ENCODE measurements at places on chromosomes 4 and X.

DNA sequence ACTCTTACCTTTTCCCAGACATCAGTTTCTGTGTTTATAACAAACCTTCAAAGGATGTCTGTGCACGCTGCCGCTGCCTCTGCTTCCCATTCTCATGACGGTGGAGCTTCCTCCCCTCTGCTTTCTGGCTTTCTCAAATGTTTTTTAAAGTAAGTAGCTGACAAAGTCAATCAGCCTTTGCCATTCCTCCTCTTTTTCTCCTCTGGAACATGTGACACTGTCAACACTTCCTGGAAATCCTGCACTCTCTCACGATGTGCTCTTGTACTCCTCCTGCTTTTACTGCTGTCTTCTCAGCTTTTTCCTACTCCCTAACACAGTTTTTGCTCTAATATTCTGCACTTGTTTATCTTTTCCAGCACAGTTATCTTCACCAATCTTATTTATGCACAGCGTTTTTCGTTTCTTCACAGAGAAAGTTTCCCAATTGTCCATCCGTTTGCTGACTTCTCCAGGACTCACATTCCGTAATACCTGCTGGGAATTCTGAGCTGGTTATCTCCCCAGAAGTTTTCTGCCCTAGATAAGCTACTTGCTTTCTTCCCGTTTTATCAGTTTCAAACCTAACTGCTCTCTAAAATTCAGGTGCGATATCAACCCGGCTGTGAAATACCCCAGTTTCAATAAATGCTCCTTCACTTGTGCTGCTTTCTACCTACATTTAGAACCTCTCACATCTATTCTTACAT lies 465.6 kb upstream of the AGA start:
- no peak for DNase-seq

DNA sequence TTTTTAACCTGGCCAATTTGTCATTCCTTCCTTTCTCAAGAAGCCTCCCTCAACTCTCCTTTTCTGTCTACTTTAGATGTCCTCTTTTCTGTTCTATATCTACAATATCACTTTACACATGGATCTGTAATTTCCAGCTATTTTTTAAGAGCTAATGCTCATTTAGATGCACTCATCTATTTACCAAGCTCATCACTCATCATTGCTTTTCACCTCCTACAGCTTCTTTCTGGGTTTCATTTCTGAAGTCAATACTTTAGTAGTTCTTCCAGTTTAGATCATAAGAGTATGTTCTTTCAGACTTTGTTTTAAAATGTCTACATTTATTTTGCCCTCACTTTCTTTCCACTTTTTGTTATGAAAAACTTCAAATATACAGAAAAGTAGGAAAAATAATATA lies 466.9 kb downstream of the MID1IP1 start:
- no peak for DNase-seq

- DNase-seq: no peak
Measured at GRCh38 chr4:80235451-80235850, 31.0 kb upstream of the FGF5 start.

GRCh38 chrX:19725641-19726040 lies 161.8 kb downstream of the SH3KBP1 start:
- no peak for DNase-seq

DNA sequence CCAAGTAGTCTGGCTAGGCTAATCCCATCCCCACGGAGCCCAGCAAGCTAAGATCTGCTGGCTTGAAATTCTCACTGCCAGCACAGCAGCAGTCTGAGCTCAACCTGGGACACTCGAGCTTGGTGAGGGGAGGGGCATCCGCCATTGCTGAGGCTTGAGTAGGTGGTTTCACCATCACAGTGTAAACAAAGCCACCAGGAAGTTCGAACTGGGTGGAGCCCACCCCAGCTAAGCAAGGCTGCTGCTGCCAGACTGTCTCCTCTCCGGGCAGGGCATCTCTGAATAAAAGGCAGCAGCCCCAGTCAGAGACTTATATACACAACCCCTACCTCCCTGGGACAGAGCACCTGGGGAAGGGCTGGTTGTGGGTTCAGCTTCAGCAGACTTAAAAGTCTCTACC lies 639.6 kb downstream of the IQCM start:
- no peak for DNase-seq

DNA sequence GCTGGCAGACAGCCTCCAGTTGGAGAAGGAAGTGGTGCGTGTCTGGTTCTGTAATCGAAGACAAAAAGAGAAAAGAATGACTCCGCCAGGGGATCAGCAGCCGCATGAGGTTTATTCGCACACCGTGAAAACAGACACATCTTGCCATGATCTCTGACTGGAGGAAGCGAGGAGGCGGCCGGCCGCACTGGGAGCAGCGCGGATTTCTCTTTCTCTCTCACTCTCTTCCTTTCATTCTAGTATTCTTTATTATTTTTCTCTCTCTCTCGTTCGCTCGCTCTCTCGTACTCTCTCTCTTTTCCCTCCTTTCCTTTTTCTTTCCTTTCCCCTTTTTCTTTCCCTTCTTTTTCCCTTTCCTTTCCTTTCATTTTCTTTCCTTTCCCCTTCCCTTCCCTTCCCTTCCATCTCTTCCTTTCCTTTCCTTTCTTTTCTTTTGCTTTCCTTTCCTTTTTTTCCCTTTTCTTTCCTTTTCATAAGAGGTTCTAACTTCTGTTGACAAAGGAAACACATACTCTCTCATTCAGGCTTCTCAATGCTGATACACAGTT lies 1.2 kb downstream of the POU3F4 start:
- no peak for DNase-seq

- DNase-seq: no peak
Measured at GRCh38 chr4:110296892-110297291, 98.5 kb upstream of the ELOVL6 start.

- DNase-seq: no peak
Measured at GRCh38 chr4:6785572-6785925, 3.0 kb downstream of the KIAA0232 start.

GRCh38 chrX:19772096-19772821 lies 115.1 kb downstream of the SH3KBP1 start:
- no peak for DNase-seq

DNA sequence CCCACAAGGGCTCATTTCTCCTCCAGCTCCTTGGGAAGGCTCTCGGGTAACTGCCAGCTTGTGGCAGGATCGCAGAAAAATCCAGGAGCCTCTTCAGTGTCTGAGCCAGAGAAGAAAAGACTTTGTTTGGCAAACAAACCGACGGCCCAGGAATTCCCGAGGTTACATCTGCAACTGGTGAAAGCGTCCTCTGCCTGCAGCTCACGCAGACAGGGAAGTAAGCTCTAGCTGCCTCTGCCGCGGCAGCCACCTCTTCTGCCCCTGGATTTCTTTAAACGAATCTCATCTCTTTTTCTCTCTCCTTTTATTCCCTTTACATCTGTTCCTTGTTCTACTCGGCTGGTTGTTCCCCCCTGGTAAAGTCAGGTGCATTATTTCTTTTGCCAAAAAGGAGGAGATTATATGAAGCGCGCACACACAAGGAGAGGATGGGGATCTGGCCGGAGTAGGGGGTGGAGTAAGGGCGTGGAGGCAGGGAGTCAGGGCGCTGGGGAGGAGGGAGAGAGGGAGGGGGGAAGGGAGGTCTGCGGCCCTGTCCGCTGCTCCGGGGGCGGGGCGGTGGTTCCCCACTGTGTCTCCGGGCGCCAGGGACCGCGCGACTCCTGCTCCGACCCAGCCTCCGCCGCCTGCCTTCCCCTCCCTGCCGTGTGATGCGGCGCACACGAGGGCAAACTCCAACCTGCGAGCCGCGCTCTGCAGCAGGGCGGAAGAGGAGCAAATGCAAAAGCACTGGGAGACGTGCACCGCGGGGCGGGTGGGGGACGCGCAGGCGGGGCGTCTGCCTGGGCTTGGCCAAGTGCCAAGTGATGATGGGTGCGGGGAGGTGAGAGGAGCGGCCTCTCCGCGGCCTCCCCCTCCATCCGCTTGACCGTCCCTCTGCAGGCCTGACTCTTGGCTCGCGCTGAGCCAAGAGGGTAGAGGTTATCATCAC lies at the start of gene DCHS2:
Gene DCHS2 (minus strand): TSS at position 459 of the 931 bp plus-strand sequence. CDS start 444 bp downstream, at position 15.
- DNase-seq: no peak

DNA sequence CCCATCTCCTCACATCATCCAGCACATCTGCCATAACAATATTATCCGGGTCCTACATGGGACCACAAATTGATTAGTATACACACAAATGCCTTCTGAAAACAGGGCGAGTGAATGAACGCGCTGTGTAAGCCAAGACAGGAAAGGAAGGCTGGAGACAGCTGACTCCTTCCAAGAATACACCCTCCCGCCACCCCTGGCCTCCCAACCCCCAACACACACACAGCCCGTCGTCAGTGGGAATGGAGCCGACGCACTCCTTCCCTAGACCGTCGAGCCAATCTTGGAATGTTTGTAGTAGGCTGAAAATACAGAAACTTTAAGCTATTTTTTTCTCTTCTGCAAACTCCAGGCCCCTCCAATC lies 319 bp upstream of the MAGEH1 start:
- no peak for DNase-seq

Measured in stimulated activated CD8-positive, alpha-beta memory T cell treated with anti-CD3 and anti-CD28 coated beads, Interleukin-12 subunit alpha, Interleukin-12 subunit beta, amount 100 ng/mL, for 1 hour (primary cell).